Upper lobe of right lung (tissue), 1 donor: ENCODE measurements at places on chromosomes 2 and 18. TPM values are rescaled to one million over a fixed set of nuclear protein-coding genes. Genes with fewer than 3 reads are reported as not detected.

DNA sequence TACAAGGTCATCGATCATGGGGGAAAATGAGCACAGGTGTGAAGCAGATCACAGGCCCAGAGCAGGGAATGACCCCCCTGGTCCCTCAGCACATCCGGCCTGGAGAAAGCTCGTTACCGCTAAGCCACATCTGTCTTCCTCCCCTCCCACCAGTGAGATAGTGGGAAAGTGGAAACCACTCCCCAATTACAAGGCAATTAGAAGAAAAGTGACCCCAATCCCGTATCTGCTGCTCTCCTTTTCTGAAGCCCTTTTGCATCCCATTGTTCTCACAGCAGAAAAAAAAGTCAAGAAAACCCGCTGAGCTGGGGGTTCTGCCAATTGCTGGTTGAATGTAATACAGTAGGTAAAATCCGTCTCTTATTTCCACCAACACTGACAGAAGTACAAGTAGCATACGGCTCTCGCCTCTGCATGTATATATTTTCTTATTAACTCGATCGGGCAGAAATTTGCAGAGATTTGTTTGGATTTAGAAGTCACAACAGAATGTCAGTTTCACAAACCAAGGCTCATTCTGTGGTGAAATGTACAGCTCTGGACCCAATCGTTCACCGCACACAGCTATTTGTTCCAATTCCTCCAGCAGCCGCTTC is 287.0 kb downstream of the TCF4 start:
- DNase-seq = no peak

BOK gene
- 56.4 TPM for total RNA-seq

DNA sequence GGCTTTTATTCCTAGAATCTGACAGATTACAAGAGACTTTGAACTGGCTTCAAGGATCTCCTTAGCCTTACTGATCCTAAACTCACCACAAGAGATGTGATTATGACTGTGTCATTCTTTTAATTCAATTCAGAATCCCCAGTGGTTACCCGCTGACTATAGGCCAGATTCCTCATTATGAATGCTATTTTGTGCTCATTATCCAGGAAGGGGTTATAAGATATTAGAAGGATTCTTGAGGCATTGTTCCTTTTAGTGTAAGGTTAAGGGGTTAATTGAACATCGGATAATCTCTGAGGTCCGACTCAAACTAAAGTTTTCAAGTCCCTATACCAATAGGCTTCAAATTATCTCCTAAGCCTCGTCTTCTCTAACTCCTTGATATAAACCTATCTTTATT is 39.4 kb upstream of the TDRD15 start:
- no peak for DNase-seq

GRCh38 chr2:7992612-7993602 is 688.9 kb upstream of the ID2 start:
- no peak for DNase-seq

DNA sequence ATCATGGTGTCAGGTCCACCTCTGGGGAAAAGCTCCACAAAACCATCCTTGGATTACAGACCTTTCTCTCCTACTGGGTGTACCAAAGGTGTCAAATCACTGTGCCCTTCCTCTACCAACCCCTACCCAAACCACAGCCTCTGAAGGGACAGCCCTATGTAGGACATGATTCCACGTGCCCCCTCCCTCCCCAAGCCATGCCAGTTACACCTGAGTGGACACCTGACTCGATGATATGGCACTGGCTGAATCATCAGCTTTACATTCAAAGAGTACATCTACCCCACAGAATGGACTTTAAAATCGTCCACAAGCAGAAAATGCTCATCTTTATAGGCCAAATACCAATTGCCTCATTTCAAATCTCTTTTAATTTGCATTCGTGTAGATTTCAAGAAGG is 26.0 kb downstream of the TRABD2A start:
- no peak for DNase-seq

- no peak for DNase-seq
Measured at GRCh38 chr18:58512648-58513588, 116.0 kb downstream of the ALPK2 start.

DNA sequence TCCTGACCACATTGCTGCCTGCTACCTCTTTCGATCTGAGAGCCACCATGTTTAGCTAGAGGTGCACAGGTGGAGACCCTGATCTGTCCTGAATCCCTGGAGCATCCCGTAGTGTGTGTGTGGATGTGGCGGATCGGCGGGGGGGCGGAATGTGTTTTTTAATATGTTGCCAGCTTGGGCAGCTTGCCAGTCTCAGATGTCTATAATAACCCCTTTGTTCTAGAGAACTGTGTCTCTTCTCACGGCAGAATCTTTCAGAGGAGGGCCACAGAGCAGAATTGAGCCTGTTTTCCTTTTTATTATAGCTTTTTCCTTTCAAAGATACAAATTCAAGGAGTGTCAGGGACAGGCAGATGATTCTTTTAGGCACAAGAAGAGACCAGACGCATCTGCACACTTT is 934.1 kb upstream of the KLHL29 start:
- no peak for DNase-seq

IL1R1 gene
- total RNA-seq = 196 TPM
